ENCODE measurements at places on chromosomes 7 and 10.

- no peak for DNase-seq
Observed at GRCh38 chr10:109676703-109677102, 246.6 kb downstream of the XPNPEP1 start.

GRCh38 chr7:69765879-69766278 lies 167.6 kb downstream of the AUTS2 start:
- DNase-seq = no peak

DNA sequence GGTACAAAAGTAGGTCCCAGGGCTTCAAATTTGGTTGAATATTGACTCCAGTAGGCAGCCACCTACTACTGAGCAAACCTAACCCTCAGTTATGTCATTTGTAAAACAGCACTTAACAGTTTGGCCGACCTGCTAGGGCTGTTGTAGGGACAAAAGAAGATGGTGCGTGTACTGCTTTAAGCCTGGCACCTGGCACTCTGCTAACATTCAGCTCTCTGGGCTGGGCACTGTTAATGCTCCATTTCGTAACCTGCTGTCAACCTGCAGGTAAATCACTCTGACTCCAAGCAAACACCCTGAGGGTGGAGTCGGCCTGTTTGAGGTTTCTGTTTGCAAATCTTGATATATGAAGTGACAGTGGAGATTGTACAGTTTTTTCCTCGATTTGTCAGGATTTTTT lies 7.2 kb downstream of the ZKSCAN1 start:
- no peak for DNase-seq

- DNase-seq = no peak
Observed at GRCh38 chr7:117395743-117396142, 31.6 kb downstream of the ASZ1 start.

- no peak for DNase-seq
Observed at GRCh38 chr10:103680869-103681236, 174.5 kb downstream of the SH3PXD2A start.

GRCh38 chr10:128622706-128623105 lies 496.5 kb upstream of the MKI67 start:
- DNase-seq = no peak

DNA sequence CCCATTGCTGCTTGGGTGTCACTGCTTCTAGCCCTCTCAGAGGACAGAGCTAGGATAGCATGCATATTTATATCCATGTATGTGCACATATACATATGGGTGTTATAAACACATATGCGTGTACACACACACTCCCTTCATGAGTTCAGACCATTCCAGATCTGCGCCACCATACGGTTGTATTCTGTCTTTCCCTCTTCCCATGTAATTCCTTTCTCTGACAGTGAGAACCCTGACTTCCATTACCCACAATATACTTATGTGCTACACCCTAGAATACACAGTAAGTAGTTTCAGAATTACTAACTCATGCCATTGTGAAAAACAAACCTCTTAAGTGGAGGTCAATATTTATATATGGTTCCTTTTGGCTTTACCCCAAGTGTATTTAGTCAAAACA lies 116.6 kb upstream of the SAMD8 start:
- no peak for DNase-seq

- DNase-seq = no peak
Observed at GRCh38 chr10:75068523-75068922, 42.9 kb upstream of the SAMD8 start.

- DNase-seq = no peak
Observed at GRCh38 chr10:70334526-70335245, 47.7 kb downstream of the LRRC20 start.

DNA sequence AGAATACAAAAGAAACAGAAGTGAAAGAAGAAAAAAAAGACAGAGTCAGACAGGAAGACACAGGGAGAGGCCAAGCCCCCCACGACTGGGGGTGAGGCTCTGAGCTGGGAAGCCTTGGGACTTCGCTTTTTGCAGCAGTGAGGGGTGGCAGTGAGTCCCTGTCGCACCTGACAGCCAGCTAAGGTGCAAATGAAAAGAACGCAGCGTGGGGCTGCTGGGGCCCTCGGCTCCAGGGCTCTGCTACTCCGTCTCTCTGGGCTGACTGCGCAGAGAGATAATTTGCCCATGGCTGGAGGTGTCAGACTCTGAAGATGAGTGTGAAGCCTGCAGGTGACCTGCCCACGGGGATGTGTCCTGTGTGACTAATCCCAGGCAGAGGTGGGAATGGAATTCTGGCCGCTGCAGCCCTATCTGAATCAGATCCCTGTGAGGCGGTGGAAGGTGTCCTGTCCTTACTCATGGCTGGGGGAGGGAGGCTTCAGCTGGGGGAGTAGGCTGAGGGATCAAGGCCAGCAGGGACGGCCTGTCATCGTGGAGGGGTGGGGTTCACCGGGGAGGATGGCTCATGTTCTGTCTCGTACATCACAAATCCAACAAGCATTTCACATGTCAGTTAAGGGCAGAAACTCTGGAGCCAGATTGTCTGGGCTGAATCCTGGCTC lies 96.4 kb downstream of the SLIT1 start:
- no peak for DNase-seq

- no peak for DNase-seq
Observed at GRCh38 chr7:117673839-117674238, 194.0 kb downstream of the CFTR start.

DNA sequence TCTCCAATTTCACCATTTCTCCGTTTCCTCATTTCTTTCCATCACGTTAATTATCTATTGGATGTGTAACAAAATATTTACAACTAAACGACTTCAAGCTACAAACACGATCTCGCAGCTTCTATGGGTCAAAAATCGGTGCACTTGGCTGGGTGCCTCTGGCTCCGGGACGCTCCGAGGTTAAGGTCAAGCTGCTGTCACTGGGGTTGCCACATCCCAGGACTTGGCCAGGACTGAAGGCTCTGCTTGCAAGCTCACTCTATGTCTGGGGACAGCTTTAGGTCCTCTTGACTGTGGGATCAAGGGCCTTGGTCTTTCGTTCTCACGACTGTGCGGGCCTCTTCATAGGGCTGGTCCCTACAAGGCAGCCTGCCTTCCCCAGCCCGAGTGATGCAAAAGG lies 159.7 kb downstream of the CCDC3 start:
- DNase-seq = no peak

GRCh38 chr10:75744261-75744660 lies 312.8 kb downstream of the LRMDA start:
- no peak for DNase-seq

DNA sequence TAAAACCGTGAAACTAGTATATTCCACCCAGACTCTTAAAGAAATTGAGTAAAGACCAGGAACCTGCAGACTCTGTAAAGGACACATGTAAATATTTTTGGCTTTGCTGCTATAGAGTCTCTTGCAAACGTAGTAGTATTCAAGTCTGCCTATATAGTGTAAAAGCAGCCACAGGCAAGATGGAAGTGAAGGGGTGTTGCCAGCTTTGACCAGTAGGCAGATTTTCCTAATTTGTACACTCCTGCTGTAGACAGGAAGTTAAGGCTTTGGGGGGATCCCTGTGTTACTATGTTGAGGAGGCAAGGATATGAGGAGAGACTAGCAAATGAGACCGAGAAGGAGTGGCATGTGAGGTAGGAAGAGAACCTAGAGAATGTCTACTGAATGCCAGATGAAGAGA lies 27.7 kb downstream of the WAC start:
- DNase-seq = no peak

- no peak for DNase-seq
Observed at GRCh38 chr10:50577681-50578350, 45.9 kb downstream of the SGMS1 start.

DNA sequence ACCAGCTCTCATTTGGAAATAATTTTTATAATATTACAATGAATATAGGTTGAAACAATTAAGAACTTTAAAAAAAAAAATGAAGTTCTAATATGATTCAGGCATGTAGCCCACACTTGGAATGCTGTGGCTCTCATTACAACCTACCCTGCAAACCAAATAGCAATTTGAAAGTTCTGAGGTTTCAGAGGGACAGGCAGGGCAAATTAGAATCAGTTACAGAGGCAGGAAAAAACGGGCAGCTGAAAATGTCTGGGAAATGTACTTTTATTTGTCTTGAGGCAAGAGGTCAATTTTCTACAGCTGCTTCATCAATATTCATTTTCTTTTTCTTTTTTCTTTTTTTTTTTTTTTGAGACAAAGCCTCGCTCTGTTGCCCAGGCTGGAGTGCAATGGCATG lies 95.3 kb downstream of the PIP4K2A start:
- DNase-seq = no peak

DNA sequence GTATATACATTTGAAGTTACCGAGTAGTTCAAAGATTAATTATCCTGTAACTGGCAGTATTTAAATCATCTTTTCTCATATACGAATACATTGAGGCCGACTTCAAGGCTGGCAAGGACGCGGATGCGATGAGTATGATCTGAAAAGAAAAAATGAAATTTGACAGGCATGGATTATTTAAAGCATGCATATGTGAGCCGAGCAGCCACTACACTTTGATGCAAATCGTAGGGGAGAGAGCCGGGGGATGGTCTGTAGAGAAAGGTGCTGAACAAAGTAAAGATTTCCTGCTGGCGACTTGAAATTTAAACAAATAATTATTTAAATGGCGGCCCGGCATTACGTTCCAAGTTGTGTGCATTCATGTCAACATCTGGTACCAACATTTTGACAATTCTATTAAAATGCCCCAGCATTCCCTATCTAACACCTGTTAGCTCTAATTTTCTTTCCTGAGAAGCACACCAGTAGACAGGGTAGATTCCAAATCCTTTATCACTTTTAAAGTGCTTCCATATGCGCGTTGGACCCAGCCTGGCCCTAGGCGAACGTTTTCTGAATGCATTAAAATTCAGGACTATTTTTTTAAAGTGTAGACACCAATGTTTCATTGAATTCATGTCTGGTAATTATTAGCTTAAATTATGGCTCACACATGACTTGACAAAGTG lies 188.7 kb downstream of the EMX2 start:
- no peak for DNase-seq

DNA sequence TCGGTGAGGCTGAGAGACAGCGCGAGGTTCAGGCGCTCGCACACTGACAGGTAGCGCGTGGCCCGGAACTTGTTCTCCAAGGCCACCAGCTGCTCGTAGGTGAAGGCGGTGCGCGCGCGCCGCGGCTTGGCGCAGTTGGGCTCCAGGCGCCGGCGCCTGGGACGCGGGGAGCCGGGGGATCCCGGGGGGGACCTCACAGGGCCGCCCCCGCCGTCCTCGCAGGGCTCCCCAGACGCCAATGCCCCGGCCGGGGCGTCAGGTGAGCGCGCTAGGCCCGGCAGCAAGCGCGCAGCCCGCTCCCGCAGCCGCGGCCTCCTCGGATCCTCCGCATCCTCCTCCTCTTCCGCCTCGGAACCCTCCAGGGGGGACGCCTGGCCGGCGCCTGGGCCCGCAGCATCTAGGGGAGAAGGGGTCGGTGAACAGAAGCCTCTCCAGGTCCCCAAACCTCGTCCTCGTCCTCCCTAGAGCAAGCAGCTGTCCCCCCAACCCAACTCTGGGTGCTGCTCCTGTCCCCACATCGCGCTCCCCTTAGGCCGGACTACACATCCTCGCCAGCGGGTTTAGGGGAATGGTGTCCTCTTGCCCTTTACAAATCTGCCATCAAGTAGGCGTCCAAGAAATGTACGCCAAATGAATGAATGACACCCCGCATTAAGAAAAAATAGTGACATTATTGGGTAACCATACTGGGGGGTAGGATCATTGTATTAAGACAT lies 1.9 kb downstream of the NKX1-2 start:
- no peak for DNase-seq

DNA sequence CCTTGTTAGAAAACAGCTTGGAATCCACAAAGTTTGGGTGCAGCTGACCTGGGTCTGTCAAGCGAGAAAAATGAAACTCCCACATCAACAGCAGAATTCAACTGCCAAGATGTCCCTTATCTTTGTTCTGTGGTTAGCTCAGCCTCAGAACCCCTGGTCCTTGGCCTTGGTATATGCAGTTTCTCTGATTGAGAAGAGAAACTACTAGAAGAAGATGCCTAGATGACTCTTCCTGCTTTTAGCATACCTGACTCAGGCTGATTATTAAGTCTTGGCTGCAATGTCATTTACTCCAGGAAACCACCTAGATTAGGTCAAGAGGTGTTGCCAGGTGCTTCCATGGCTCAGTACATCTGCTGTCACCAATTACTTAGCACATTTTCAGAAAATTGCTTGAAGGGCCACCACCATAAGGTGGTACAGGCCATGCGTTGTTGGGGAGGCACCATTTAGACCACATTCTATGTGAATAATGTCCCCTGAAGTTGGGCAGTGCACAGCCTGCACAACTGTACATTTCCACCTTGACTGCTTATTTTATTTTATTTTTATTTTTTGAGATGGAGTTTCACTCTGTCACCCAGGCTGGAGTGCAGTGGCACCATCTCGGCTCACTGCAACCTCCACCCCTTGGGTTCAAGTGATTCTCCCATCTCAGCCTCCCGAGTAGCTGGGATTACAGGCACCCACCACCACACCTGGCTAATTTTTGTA lies 59.4 kb upstream of the ZNF438 start:
- no peak for DNase-seq

- no peak for DNase-seq
Observed at GRCh38 chr10:68604441-68604840, 44.3 kb downstream of the TET1 start.

DNA sequence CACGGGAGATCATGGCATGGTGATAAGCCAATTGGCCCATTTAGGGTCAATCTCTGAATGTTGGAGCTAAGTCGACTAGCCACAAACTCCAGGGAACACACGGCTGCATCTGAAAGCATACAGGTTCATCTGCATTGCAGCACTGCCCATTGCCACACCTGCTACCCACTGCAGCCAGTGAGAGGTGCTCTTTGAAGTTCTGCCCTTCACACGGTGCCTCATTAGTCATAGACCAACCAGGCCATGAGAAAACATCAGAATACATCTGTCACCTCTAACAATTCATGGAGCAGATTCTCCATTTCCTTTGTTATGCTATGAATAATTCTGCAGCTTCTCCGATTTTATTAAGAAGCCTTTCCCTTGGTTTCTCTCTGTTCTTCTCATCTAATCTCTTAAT lies 65.7 kb upstream of the FAM204A start:
- DNase-seq = no peak

DNA sequence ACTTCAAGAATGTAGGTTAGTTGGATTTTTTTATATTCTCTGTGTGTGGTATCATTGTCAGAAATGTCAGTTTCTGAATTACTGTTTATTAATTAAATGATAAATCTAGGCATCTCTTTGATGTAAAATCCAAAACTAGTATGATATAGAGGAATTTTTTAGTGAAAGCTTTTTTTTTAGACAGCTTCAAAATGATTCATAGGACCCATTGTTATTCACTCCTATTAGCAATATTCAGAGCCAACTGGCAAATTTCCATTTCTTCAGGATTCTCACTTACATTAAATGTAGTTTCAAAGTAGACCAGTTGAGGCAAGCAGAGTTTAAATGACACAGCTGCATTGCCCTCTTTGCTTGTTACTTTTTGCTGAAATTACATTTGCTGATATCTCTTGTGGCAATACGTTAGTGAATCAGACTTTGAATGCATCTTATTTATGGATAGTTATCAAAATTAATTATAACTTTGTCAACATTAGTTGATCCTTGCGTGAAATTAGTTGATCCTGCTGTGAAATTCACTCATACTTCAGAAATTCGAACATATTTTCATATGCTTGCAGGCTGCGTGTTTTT lies 20.3 kb downstream of the ZNF277 start:
- DNase-seq = no peak
